ENCODE measurements at places on chromosomes 3 and 15.

- no peak for DNase-seq
Measured at GRCh38 chr15:53851110-53851848, 91.8 kb upstream of the WDR72 start.

DNA sequence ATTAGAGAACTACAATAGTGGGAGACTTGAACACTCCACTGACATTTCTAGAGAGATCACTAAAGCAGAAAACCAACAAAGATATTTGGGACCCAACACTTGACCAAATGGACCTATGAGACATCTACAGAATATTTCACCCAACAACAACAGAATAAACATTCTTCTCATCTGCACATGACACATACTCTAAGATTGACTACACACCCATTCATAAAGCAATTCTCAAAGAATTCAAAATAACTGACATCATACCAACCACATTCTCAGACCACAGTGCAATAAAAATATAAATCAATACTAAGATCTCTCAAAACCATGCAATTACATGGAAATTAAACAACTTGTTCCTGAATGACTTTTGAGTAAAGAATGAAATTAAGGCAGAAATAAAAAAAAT lies 473.7 kb downstream of the LPP start:
- no peak for DNase-seq

GRCh38 chr3:159821736-159822135 lies 166.9 kb upstream of the IL12A start:
- DNase-seq: no peak

DNA sequence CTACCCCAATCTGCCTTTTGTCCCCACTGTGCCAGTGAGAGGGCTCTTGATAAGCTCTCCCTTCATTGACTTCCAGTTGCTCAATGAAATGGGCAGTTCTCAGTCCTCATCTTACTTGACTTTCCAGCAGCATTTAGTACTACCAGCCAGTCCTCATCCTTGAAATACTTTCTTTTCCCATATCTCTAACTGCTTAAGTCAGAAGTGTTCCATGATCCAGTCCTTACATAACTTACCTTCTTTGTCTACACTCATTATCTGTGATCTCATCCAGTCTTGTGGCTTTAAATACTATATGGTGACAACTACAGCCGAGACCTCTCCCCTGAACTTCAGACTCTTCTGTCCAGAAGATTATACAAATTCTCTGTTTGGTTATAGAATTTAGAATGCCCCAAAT lies 28.7 kb downstream of the RARRES1 start:
- no peak for DNase-seq

- DNase-seq: no peak
Measured at GRCh38 chr15:79900087-79900486, 3.3 kb upstream of the MTHFS start.

GRCh38 chr3:97895216-97895615 lies 73.4 kb downstream of the CRYBG3 start:
- no peak for DNase-seq

GRCh38 chr15:101660005-101660404 lies 7.8 kb upstream of the TM2D3 start:
- DNase-seq: no peak

DNA sequence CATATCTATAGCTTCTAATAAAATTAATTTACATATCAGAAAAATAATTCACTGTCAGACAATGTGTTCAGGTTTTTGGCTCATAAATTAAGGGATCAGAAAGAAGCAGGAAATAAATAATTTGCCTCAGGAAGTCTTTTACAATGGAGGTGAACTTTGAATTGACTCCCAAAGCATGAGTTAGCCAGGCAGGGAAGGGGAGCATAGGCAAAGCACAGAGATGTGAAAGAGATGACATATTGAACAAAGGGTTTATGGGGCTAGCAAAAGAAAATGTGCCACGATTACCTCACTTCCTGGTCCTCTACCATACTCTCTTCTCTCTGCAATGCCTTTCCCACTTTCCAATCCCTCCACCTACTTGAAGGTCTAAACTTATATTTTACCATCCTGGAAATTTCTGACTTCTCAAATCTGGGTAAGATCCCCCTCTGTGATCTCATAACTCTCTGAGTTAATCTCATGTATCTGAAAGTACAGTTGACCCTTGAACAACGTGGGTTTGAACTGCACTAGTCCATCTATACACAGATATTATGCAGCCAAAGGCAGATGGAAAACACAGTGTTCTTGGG lies 4.1 kb upstream of the HEXA start:
- DNase-seq: no peak

GRCh38 chr3:65619451-65619881 lies 419.3 kb downstream of the MAGI1 start:
- peak; percentile 12 for DNase-seq

DNA sequence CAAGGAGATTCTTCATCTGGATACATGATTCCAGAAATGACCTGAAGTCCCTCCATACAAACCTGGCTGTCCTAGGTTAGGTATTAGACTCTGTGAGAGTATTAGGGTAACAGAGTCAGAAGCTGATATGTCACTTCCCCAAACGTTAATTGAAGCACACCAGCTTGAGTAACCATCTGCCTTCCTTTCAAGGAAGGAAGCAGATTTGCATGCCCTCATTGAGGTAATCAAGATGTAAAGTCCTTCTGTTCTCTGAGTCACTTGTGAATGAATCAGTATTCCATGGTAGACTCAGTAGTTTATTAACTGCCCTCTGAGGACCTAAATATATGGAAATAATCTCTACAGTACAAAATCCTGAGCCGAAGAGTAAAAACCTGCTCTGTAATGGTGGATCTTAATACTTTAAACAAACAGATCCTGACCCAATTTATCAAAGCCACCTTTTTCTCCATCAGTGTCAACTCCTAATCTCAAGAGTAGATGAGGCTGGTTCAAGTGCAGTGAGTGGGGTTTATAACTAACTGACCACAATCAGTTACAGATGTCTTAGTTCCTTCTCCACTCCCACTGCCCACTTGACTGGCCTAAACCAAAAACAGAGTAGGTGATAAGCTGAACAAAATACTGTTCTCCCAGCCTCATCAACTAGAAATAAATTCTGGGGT lies 246.2 kb upstream of the CHRM5 start:
- no peak for DNase-seq

- DNase-seq: no peak
Measured at GRCh38 chr15:79051941-79052731, 38.4 kb downstream of the RASGRF1 start.

DNA sequence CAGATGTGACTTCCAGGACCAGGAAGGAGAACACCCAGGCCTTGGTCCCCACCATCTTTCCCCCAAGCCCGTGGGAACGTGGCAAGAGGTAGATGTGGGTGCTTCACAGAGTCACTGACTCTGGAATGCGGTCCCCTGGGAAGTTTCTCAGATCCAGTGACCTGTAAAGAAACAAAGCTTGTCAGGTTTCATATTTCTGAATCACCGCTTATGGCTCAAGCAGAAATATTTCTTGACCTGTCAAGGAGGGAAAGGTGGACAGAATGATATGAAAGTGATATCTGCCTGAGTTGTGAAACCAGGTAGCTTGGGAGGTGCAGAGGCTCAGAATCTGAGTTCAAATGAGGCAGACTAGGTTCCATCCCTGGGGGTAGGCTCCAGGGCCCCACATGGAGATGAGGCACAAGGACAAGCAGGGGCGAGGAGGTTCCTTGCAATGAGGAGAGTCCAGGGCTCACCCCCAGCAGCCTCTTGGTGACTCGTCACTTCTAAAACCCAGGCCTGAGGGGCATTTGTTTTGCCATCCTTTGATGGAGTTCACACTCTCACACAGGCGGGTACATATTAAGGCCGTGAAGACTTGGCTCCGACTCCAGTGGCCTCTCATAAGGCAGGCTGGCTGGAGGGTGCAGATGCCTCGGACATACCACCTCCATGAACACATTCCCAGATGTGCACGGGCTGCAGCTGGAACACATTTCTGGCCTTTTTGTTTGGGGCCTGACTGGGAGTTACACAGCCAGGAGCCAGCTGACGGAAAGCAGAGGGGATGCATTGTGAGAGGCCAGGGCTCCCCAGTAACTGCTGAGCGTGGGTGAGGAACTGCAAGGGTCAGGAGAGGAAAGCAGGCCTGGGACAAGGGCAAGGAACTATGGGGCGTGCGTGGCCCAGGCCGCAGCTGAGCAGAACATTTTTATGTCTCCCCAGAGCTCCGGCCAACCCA lies 1.3 kb downstream of the CILP start:
- DNase-seq: peak; percentile 42

DNA sequence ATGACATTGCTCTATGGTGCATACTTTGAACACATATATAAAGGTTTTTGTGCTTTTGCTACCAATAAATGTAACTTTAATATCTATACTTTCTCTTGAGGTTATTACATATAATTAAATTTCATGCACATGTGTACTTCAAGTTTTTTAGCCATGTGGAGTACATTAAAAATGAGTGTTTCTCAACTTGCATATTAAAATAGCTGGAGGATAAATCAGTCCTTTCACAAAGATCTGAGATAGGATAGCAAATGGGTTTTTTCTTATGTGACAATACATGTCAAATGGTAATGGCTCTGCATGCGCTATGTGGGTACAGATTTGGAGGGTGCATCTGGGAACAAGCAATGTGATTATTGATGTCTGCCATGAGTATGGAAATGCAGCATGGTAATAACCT lies 48.7 kb upstream of the COL6A6 start:
- DNase-seq: no peak

DNA sequence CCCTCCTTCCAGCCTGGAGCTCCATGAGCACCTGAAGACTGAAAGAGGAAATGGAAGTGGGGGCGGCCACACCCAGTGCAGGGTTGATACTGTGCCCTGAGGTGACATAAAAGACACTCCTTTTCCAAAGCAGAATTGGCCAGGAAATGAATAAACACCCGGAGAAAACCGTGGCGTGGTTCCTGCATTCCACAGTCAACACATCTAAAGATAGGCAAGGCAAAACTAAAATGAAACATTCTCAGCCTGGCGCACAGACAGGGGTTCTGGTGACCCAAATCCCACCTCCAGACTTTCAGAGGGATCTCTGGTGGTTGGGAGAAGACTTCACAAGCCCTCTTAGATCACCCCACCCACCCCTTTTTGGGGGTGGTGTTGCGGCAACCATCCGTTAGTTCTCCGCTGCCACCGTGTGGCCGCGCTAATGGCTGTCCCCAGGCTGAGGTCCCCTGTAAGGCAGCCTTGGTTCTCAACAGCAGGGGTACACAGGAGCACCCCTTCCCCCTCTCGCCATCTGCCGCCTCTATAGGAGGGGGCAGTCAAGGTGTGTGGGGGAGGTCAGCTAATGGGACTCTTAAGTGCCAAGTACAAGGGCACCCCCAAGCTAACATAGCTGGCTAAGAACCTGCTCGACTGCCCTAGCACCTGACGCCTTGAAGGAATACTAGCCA lies 2.5 kb upstream of the MST1R start:
- DNase-seq: peak; percentile 33

- no peak for DNase-seq
Measured at GRCh38 chr3:194539498-194539897, 52.7 kb upstream of the ATP13A3 start.

DNA sequence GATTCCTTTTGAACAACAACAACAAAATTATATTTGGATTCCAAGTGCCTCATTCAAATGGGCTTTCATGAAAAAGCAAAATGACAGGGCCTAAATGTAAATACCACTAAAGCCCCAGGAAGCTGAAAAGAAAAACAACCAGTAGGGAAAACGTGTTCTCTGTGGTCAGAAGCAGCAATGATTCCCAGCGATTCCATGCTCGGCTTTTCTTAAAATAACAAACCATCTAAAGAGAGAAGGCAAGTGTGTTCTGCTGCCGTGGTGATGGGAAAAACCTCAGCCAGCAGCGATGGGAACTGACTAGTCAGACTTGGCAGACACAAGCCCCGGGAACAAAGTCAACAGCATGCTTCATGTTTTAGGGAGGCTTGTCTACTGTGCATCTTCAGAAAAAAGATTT lies 153.6 kb downstream of the TNIK start:
- DNase-seq: no peak

DNA sequence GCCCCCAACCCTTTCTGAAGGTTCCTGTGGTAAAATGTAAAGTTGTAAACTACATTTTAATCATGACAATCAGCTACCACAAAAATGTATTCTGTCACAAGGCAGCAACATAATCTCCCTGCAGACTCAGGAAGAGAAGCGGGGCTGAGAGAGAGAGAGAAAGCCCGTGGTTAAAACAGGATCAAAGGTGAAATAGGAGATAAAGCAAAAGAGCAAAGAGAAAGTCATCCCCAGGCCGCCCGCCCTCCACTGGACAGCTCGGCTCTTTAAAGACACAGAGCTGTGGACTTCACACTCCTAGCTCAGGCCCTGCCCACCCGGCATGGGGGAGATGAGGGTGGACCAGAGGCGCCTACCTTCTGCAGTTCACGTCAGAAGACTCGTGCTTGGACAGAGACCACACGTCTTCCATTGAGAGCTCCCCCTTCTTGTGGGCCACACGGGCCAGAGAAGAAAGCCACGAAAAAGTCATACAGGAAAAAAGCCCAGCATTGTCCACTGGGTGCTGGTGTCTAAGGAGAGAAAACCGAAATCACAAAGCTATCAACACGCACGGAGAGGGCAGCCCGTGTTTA lies 29.4 kb downstream of the ABCC5 start:
- DNase-seq: no peak

- peak; percentile 91 for DNase-seq
Measured at GRCh38 chr3:100184948-100185570, 70.8 kb upstream of the FILIP1L start.

Measured in skin of body (tissue), 3 donors.